ENCODE measurements at places on chromosomes 6 and 20.
A peak's percentile ranks its signal among the peaks of the same experiment; 100 is the strongest.

DNA sequence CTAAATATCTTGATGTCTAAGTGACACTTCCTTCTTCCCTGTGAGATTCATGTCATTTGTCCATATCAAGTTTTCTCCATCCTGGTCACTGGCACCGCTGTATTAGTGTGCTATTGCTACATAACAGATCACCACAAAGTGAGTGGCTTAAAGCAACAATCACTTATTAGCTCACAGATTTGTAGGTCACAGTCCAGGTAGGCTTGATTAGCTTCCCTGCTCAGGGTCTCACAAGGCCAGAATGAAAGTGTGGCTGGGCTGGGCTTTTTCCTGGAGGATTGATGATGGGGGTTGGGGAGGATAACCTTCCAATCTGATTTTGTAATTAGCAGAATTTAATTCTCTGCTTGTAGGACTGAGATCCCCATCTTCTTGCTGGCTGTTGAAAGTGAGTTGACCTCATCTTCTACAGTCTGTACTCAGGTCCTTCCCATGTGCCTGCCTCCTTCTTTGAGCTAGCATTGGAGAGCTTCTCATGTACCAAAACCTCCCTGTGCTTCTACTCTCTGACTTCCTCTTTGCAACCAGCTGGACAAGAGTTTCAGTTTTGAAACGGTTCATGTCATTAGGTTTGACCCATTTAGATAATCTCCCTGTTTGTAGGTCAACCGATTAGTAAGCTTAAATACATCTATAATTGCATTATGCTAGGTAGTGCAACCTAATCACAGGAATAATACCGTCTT is 152.4 kb upstream of the MAN1A1 start:
- no peak for DNase-seq

- DNase-seq = no peak
Observed at GRCh38 chr20:41082306-41082705, 53.7 kb downstream of the TOP1 start.

DNA sequence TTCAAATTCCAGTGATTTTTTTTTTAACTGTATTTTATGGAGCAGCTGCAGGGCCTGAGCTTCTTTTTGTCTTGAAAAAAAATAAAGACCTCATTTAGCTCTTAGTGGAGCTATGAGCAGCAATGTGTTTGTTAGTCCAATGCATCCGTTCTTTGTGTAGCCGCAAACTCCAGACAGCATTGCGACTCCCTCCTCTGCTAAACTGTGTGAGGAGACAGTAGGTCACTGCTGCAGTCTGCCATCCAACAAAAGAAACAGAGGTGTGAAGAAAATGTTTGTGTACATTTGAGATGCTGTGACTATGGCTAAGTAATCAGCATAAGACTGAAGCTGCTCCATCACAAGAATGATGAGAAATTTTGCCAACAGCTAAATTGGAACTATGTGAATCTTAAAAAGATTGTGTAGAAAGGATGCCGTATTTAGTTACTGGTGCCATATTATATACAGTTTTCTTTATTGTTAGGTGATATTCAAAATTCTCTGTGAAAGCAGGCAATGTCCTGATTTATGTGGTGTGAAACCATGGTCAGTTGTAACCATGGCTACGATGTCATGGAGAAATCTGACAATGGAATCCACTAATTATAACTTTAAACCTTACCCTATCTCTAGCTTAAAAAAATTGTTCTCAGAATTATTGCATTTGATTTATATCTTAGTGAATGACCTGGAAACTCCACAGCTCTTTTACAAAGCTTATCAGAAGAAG is 428.8 kb upstream of the EPHA7 start:
- DNase-seq = no peak

DNA sequence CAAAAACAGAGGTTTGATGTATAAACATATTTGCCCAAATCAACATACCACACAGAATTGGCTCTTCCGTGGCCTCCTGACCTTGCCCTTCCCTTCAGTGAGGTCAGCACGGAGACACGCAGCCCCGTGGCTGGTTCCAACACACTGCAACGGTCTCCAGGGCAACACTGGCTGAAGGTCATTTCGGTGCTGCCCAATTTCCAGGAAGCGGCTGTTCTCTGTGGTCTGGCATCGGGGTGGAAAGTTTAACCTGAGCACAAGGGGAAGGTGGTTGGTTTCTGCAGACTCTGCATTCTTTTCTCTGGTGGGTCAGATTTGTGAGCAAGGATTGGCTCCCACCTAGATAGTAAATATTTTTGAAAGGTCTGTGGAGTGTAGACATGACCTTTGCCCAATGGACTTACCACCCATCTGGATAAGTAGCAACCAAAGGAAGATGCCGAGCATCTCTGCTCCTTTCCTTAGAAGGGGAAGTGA is 177.6 kb upstream of the PHACTR1 start:
- no peak for DNase-seq

- DNase-seq = no peak
Observed at GRCh38 chr6:13953061-13953705, 28.4 kb downstream of the RNF182 start.

- DNase-seq = no peak
Observed at GRCh38 chr20:4371623-4372251, 350.0 kb upstream of the PRND start.

- peak; percentile 78 for DNase-seq
Observed at GRCh38 chr20:327186-328026, 2.1 kb downstream of the SOX12 start.

- DNase-seq = no peak
Observed at GRCh38 chr6:118061666-118062065, 154.6 kb downstream of the SLC35F1 start.

DNA sequence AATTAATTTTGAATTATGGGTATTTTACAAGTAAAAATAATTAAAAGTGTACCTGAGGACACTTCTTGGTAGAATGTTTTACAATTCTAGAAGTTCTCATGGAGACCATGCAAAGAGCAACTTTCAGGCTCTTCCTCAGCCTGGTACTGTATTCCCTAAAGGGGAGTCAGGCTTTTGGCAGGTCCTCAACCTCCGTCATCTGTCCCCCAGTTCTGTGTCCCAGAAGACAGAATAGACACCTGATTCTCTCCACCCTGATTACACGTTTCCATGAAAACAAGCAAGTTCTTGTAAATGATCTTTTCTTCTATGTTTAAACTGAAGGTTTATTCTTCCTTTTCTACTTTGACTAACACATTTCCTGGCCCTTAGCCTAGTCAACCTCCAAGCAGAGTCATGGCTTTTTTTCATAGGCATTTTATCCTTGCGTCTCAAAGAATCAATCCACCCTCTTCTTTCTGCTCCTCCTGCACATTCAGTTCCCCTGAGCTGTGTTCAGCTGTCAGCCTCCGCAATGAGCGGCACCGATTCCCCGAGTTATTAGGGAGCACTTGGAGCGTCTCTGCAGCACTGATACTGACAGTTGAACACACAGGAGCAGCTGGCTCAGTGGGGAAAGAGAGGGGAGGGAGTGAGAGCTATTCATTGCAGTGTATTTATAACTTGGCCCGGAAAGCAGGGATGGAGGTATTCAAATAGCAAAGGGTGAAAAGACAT is 1082.4 kb upstream of the MAP3K7 start:
- DNase-seq = peak; percentile 66

DNA sequence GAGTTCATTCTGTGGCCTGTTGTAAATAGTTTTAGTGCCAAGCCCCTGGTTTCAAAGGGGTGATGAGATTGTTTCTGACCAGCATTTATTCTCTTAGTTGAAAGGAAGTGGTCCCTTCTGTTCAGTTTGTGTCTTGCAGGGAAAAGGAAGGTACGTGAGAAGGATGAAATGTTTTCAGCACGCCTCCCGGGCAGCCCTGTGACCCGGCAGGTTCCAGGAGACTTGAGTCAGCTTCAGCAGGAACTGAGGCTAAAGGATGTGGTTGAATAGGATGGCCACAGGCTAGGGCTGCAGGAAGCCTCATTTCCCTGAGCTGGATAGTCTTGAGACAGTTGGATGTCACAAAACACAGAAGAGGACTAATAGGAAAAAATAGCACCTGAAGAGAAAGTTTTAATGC is 132.4 kb upstream of the SYNDIG1 start:
- DNase-seq = no peak

GRCh38 chr20:31522731-31523130 is 8.5 kb downstream of the HM13 start:
- no peak for DNase-seq

DNA sequence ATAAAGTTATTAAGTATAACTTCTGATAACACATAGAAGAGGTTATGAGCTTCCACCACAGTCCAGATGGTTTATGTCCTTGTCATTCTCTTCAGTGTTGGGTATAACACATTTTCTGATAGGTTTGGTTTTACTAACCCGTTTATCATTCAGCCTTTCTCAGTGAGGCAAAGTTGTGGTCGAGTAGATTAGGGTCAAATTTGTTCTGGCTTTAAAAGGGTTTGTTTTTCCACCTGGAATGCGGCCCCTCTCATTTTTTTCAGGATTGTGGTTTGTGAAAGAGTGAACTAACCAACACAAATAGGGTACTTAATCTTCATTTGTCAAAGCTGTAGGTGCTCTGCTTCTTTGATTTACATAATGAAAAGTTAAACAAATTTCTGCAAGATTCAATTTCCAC is 204.2 kb upstream of the ASCC3 start:
- no peak for DNase-seq

GRCh38 chr6:123965894-123966293 is 162.2 kb downstream of the NKAIN2 start:
- DNase-seq = no peak

- no peak for DNase-seq
Observed at GRCh38 chr20:49562311-49563014, 5.5 kb downstream of the PTGIS start.

DNA sequence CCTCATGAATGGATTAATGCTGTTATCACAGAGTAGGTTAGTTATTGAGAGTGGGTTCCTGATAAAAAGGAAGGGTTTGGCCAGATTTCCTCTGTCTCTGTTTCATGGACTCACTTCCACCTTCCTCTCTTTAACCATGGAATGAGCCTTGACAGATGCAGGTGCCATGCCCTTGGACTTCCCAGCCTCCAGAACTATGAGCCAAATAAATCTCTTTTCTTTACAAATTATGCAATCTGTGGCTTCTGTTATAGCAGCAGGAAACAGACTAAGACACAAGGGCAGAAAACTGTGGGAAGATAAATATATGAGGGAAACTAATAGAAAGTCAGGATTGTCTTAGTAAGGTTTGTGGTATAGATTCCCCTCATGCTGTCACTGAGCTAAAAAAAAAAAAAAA is 106.5 kb downstream of the QRSL1 start:
- DNase-seq = no peak
